Heart right ventricle (tissue), 16 donors: ENCODE measurements at places on chromosomes 12 and 14. TPM values are rescaled to one million over a fixed set of nuclear protein-coding genes. Genes with fewer than 3 reads are reported as not detected.
A peak's percentile ranks its signal among the peaks of the same experiment; 100 is the strongest.

DNA sequence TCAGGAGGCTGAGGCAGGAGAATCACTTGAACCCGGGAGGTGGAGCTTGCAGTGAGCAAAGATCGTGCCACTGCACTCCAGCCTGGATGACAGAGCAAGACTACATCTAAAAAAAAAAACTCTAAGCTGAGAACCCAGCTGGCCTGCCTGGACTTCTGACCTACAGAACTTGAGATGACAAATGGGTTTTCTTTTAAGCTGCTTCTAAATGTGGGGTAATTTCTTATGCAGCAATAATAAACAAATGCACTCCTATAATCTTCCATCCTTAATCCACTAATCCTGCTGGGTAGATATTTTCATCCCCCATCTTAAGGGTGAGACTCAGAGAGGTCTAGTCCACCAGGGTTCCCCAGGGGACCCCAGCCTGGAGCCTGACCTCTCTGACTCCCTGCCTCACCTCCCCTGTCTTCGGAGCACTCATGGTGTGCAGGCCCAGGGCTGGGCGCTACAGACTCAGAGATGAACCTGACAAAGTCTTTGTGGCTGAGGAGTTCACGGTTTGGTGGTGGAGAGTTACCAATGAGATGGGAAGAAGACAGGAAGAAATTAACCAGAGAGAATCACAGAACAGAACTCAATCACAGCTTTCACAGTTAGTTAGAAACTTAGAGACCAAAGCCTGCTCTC lies 39.7 kb upstream of the BDKRB2 start:
- H3K4me1 ChIP-seq: no peaks in the 10 kb centered on the region
- no peak overlapping the region for H3K27ac ChIP-seq
- H3K36me3 ChIP-seq: no peaks in the 10 kb centered on the region
- H3K4me3 ChIP-seq: no peak overlapping the region
- DNase-seq: no peak

DNA sequence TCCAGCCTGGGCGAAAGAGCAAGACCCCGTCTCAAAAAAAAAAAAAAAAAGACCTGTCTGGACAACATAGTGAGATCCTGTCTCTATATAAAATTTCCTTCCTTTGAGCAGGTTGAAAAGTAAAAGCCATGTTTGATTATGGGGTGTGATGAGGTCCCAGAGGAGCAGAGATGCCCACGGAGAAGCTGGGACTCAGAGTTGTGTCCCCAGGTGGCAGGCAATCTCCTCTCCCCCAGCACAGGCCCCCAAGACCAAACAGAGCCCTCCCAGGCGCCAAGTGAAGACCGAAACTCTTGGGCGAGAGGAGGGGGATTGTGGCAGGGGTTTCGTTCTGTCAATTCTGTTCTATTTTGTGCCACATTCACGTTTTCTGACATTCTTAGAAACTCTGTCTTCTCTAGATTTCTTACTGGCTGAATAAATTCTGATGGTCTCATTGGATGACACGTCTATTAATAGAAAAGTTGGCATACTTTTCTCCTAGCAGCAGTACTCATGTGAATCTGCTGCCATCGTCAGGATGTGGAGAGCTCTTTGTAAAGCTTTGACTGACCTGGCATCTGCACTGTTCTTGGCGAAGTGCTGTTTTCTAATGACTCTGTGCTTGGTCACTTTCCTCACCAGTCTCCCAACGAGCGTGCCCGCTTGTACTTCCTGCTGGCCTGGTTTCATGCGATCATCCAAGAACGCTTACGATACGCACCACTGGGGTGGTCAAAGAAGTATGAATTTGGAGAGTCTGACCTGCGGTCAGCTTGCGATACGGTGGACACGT lies 43.4 kb downstream of the HSP90AA1 start:
- DNase-seq: no peak
- H3K4me1 ChIP-seq: peaks cover 29% of the 10 kb centered on the region
- H3K4me3 ChIP-seq: no peak overlapping the region

GRCh38 chr12:65695113-65695865 lies 129.0 kb upstream of the HMGA2 start:
- no peak overlapping the region for H3K27ac ChIP-seq
- H3K27me3 ChIP-seq: peaks cover 3% of the 10 kb centered on the region
- H3K4me1 ChIP-seq: no peaks in the 10 kb centered on the region
- H3K36me3 ChIP-seq: no peaks in the 10 kb centered on the region
- no peak for DNase-seq

GRCh38 chr12:74897425-74898211 lies 312.0 kb downstream of the KCNC2 start:
- H3K36me3 ChIP-seq: no peaks in the 10 kb centered on the region
- no peaks in the 10 kb centered on the region for H3K4me1 ChIP-seq
- DNase-seq: no peak
- H3K27ac ChIP-seq: no peak overlapping the region
- H3K4me3 ChIP-seq: no peak overlapping the region

DNA sequence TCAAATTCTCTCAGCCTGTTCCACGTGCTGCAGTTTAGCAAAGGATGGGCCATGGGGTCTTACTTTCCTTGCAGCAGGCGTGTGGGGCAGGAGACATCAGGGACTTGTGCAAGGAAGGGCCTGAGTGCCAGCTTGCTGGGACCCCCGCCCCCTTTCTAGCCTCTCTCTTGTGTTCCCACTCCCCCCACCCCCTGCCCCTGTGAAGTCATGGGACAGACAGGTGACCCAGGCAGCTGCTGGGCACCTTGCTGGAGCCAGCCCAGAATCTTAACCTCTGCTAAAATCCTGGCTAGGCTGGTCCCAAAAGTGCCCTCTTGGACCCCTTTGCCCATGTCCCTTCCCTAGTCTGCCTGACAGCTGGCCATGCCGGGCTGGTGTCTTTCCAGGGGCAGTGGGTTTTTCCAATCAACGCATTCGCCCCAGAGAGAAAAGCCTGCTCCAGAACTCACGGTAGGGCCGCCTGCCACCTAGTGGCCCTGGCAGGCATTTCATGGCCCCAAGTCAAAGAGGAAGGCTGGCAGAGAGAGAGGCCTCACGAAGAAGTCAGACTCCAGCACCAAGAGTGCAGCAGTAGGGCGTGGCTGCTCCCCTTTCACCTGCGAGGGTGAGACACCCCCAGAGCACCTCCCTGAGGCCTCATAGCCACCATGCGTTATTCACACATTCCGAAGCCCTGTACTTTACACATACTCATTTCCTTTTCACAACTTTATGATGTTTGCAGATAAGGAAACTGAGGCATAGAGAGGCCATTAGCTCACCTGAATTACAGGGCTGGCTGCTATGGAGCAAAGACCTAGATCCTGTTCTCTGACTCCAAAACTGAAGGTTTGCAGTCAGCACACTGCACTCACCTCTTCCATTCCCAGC lies 67.4 kb downstream of the LGMN start:
- no peaks in the 10 kb centered on the region for H3K27me3 ChIP-seq
- no peaks in the 10 kb centered on the region for H3K36me3 ChIP-seq
- DNase-seq: peak; percentile 64
- no peak overlapping the region for H3K4me3 ChIP-seq

- no peaks in the 10 kb centered on the region for H3K27me3 ChIP-seq
- H3K4me3 ChIP-seq: no peak overlapping the region
- H3K27ac ChIP-seq: peak overlapping the region; percentile 88
- no peak for DNase-seq
- peaks cover 49% of the 10 kb centered on the region for H3K36me3 ChIP-seq
- H3K4me1 ChIP-seq: peaks cover 85% of the 10 kb centered on the region
Measured at GRCh38 chr12:6224550-6224949, 24.4 kb downstream of the CD9 start.

DNA sequence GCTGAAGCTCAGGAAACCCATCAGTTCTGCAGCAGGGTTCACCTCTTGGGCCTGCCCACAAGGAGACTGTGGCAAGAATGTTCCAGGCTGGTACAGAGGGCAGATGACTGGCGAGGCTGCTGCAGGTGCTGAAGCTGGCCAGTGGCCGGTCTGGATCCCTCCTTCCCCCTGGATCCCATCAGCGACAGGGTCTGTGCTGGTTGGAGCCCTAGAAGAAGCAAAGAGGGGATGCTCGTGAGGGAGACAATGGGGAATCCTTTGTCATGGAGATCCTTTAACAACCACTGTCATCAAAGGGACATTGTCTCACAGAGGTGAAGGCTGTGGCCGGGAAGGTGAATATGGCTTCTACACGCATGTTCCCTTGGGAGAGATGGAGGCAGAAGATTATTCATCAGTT lies 211.4 kb upstream of the TMEM132C start:
- no peak overlapping the region for H3K27ac ChIP-seq
- H3K36me3 ChIP-seq: no peaks in the 10 kb centered on the region
- H3K4me1 ChIP-seq: no peaks in the 10 kb centered on the region
- H3K27me3 ChIP-seq: peaks cover 3% of the 10 kb centered on the region
- DNase-seq: no peak
- no peak overlapping the region for H3K4me3 ChIP-seq

GRCh38 chr12:113369391-113369985 lies 11.1 kb downstream of the PLBD2 start:
- DNase-seq: no peak
- H3K36me3 ChIP-seq: peaks cover 28% of the 10 kb centered on the region
- H3K27ac ChIP-seq: no peak overlapping the region
- no peak overlapping the region for H3K4me3 ChIP-seq

GRCh38 chr14:23579739-23580138 lies 1.1 kb upstream of the JPH4 start:
- no peak overlapping the region for H3K27ac ChIP-seq
- no peak for DNase-seq
- no peaks in the 10 kb centered on the region for H3K36me3 ChIP-seq
- no peak overlapping the region for H3K4me3 ChIP-seq
- peaks cover 38% of the 10 kb centered on the region for H3K27me3 ChIP-seq
- peaks cover 8% of the 10 kb centered on the region for H3K4me1 ChIP-seq

DNA sequence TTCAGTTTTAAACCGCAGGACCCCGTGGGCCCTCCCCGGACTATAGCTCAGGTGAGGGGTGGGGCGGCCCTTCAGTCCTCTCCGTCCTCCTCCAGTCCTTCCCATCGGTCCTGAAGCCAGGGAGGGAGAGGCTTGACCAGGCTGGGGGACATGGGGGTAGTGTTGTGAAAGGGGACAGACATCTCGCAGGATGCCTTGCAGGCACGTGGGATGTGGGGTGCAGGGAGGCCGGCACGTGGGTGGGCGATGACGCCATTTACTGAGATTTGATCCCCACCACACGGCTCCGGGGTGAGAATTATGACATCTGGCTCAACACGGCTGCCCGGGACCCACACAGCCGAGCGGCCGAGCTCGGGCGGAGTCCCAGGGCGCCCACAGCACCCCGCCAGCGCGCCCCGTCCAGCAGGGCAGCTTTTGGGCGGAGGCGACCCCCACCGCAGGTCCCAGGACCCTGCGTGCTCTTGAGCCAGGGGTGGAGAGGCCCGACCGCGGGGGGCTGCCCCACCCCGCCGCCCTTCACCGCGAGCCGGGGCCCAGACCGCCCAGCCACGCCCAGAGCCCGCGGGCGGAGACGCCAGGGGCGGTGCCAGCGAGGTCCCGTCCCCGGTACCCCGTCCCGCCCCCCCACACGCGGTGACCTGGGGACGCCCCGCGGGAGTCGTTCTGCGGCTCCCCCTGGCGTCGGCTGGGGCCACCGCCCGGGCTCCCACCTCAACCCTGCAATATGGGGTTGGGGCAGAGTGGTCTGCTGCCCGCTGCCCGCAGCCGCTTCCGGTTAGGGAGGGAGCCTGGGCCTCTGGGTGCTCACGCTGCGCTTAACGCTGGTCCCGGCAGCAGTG lies 3.3 kb upstream of the EXOC3L4 start:
- peak overlapping the region; percentile 19 for H3K27ac ChIP-seq
- peaks cover 7% of the 10 kb centered on the region for H3K27me3 ChIP-seq
- H3K4me3 ChIP-seq: peak overlapping the region; percentile 55
- peak; percentile 71 for DNase-seq

GRCh38 chr12:119843100-119843499 lies 34.0 kb downstream of the CIT start:
- H3K27me3 ChIP-seq: no peaks in the 10 kb centered on the region
- H3K4me3 ChIP-seq: no peak overlapping the region
- H3K27ac ChIP-seq: no peak overlapping the region
- H3K36me3 ChIP-seq: peaks cover 8% of the 10 kb centered on the region
- DNase-seq: no peak
- H3K4me1 ChIP-seq: no peaks in the 10 kb centered on the region

DNA sequence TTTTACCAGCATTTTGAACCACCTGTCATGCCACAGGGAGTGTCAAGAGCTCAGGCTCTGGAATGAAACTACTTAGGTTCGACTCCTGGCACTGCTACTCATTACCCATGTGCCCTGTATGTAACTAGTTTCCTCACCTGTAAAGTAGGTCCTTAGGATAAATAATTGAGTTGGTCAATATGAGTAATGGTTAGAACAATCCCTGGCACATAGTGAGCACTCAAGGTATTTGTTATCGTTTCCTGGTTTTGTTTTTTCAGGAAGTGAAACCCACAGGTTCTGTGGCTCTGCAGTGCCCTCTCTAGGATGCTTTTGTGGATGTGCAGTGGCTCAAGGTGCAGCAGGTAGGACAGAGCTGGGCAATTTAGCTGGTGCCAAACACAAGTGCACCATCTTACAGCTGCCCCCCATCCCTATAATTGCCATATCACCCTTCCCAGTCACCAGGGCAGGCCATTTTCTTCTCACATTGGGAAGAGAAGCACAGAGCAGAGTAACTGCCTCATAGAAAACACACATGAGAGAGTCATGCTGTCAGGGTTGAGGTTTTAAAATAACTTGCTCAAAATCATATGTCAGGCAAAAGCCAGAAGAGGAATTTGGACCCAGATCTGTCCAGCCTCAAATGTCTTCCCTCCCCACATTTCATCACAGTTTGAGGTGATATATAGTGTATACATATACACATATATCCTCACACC lies 297.5 kb downstream of the RPAP3 start:
- no peak overlapping the region for H3K4me3 ChIP-seq
- H3K4me1 ChIP-seq: peaks cover 8% of the 10 kb centered on the region
- H3K27me3 ChIP-seq: no peaks in the 10 kb centered on the region
- DNase-seq: peak; percentile 6
- H3K36me3 ChIP-seq: no peaks in the 10 kb centered on the region

- no peak overlapping the region for H3K27ac ChIP-seq
- no peak overlapping the region for H3K4me3 ChIP-seq
- H3K27me3 ChIP-seq: no peaks in the 10 kb centered on the region
- DNase-seq: no peak
Measured at GRCh38 chr12:5248230-5248629, 183.7 kb upstream of the NTF3 start.

- no peaks in the 10 kb centered on the region for H3K36me3 ChIP-seq
- no peaks in the 10 kb centered on the region for H3K4me1 ChIP-seq
- no peaks in the 10 kb centered on the region for H3K27me3 ChIP-seq
- no peak overlapping the region for H3K4me3 ChIP-seq
Measured at GRCh38 chr12:46342562-46343033, 30.0 kb downstream of the SLC38A2 start.

- no peaks in the 10 kb centered on the region for H3K27me3 ChIP-seq
- no peak overlapping the region for H3K27ac ChIP-seq
- H3K36me3 ChIP-seq: no peaks in the 10 kb centered on the region
- no peak for DNase-seq
- peaks cover 7% of the 10 kb centered on the region for H3K4me1 ChIP-seq
Measured at GRCh38 chr14:101734246-101734847, 27.2 kb upstream of the PPP2R5C start.

GRCh38 chr14:101501341-101501740 lies 60.0 kb upstream of the DIO3 start:
- H3K27me3 ChIP-seq: peaks cover 25% of the 10 kb centered on the region
- H3K4me3 ChIP-seq: no peak overlapping the region
- no peaks in the 10 kb centered on the region for H3K4me1 ChIP-seq
- no peak overlapping the region for H3K27ac ChIP-seq
- no peaks in the 10 kb centered on the region for H3K36me3 ChIP-seq

The HVCN1 gene
- 5.1 TPM for total RNA-seq

The KRT79 gene
- total RNA-seq: not detected

The AQP6 gene
- total RNA-seq: not detected

The EID3 gene
- total RNA-seq: 1.1 TPM

The PLEKHG7 gene
- not detected for total RNA-seq

The RAPGEF3 gene
- 21.2 TPM for total RNA-seq

The ARG2 gene
- 2.0 TPM for total RNA-seq

The NYNRIN gene
- 4.2 TPM for total RNA-seq

The LRR1 gene
- total RNA-seq: 7.2 TPM

The GPRC5A gene
- 0.50 TPM for total RNA-seq
